A549 treated with RU486 at 1 μM for 4 hours (cell line): ENCODE measurements at places on chromosomes 16 and 17. TPM values are rescaled to one million over a fixed set of nuclear protein-coding genes. Genes with fewer than 3 reads are reported as not detected.

Gene DNAH3
- total RNA-seq, result 0.07 to 0.17 TPM (median 0.13 TPM) in 5 replicates

Gene CMTM2
- total RNA-seq, result not detected in 5 replicates

Gene EVI2A
- total RNA-seq, result not detected in 5 replicates

Gene CCL3
- not detected in 5 replicates for total RNA-seq

Gene CIITA
- 0.03 to 0.08 TPM in 2 of 5 replicates, not detected in the others for total RNA-seq

Gene GFAP
- 0.29 to 1.3 TPM (median 0.61 TPM) in 5 replicates for total RNA-seq
